ENCODE measurements at places on chromosomes 2 and 18.

DNA sequence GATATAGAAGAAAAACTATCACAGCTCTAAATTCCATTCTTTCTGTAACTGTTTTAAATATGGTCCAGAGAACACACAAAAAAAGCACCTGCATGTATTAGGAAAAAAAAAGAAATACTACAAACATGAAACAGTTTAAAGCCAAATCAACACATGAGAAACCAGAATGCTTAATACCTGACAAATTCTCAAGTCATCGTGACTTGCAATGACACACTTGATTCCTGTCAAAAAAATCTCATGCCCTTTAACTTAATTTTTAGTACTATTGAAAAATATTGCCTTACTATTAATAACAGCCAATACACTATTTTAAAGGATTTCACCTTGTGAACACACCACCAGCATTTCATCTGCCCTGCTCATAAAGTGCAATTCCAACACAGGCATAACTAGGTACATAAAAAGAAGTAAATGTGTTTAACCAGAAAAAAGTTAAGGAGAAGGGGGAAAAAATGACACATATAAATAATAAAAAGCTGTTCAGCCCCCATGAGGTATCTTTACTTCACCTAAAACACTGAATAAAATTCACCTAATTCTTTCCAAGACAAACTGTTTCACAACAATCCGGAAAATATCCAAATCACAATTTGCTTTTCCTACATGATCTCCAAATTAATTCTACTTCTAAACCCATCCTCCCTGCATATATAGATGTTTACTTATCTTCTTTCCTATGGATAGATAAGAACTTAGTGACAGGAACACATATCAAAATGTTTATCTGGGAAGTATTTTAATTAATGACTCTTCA, 10.8 kb downstream of the ROCK2 start:
- no peak for DNase-seq

GRCh38 chr18:56815926-56816325, 164.8 kb downstream of the WDR7 start:
- DNase-seq: no peak

DNA sequence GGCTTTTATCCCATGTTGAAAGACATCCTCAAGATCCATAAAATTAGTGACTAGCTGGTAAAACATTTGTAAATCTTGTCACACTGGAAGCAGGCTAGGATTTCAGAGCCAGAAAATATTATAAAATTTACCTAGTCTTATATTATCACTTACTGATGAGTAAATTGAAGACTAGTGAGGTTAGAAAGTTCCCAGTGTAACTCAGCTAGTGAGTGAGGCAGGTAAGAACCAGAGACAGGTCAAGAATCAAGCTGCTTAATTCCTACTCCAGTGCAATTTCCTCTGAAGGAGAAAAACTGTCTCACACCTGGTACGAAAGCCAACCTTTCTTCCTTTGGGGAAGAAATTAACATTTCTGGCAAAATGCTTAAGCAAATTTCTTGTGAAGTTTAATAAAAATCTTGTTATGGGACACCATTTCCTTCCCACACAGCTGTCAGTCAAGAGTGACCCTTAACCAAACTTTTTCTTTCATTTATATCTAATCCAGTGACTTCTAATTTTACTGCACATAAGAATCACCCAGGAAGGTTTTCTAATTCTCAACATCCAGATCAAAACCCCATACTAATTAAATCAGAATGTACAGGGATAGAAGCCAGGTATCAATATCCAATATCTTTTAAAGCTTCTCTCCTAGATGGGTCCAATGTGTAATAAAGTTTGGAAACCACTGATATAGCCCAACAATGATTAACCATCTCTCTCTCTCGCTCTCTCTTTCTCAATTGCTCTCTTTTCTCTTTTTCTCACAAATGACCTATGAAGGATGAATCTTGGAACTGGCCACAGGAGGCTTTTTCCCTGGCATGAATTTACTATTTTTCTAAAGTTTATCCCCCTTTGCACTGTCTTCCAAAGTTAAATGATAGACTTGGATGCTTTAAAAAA, 264.3 kb upstream of the SLC39A10 start:
- no peak for DNase-seq

- DNase-seq: peak; percentile 30
Measured at GRCh38 chr2:85353876-85354285, 447 bp downstream of the RETSAT start.

- DNase-seq: no peak
Measured at GRCh38 chr2:207674826-207675225, 36.6 kb upstream of the CCNYL1 start.

- no peak for DNase-seq
Measured at GRCh38 chr2:43642363-43642762, 5.3 kb downstream of the PLEKHH2 start.

- no peak for DNase-seq
Measured at GRCh38 chr2:138943470-138943869, 163.3 kb upstream of the NXPH2 start.

- no peak for DNase-seq
Measured at GRCh38 chr2:234046521-234046920, 4.0 kb upstream of the SPP2 start.

DNA sequence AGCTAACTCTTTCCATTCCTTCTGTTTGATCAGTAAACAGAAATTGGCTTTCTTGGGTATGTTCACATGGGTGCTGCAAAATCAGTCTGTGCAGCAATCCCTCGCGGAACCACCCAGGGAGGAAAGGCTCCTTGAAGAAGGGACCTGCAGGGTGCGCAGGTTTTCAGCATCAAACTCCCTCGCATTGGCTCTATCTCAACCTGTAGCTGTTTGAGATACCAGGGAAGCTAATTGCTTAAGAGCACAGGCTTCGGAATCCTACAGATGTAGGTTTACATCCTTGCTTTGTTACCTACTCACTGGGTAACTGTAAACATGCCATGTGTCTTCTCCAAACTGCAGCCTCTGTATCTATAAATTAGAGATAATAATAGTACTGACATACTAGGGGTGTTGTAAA, 43.2 kb downstream of the LAMA3 start:
- DNase-seq: no peak

DNA sequence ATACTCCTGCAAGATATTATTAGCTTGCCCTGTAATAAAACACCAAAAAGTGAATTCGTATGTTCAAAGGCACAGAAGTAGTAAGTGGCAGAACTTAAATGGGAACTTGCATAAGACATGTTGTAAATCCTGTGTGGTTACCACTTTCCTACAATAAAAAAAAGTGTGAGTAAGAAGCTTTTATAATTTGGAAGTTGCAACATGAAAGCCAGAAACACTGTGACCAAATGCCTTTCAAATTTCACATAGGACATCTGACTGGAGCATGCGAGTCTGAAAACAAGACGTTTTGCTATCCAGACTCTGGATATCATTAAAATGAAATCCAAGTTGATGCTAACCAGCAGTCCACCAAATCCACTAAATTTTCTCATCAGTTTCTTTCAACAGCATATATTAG, 886.2 kb upstream of the NRXN1 start:
- no peak for DNase-seq

DNA sequence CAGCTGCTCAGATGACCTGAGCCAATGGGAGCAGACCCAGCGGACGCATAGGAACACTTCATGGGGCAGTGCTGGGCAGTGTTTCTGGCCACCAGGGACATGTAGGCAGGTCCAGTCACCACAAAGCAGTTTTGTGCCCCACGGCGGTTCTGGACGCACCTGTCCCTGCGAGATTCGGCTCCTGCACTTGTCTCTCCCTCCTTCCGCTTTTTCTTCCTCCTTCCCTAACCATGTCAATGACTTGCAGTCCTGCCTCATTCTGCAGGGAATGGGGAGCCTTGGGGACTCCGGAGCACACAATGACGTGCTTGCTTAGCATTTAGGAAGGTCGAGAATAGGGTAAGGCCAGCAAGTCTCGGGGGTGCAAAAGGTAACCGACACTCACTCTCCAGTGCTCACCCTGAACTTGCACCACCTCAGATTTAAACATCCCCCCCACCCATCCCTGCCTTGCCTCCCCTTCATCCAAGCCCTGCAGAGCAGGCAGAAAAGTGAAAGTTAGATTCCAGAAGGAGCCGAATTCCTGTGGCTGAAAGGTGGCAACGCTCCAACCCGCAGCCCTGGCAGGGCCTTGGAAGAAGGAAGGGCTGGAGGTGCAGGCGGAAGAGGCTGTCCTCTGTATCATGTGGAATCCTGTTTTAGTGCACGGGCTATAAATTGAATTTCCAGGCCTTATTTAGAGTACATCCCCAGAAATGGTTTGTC, 40.5 kb upstream of the ATG16L1 start:
- DNase-seq: peak; percentile 98

GRCh38 chr2:47040651-47041050, 114.5 kb downstream of the STPG4 start:
- no peak for DNase-seq

DNA sequence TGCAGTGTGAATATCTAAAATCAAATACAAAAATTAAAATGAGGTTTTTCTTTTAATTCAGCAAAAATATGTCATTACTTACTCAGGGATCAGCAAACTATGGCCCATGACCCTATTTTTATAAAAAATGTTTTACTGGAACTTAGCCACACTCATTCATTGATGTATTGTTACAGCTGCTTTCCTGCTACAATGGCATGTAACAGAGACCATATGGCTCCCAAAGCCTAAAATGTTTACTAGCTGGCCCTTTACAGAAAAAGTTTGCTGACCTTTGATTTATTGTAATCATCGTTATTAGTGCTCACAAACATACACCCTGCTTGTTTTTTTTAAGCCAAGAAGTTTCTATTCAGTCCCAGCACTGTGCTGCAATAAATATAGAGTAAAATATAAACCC, 120.3 kb downstream of the PLA2R1 start:
- no peak for DNase-seq

- DNase-seq: no peak
Measured at GRCh38 chr2:28348921-28349320, 43.7 kb upstream of the FOSL2 start.

GRCh38 chr2:241064008-241064801, 37.9 kb downstream of the MTERF4 start:
- DNase-seq: peak; percentile 17

DNA sequence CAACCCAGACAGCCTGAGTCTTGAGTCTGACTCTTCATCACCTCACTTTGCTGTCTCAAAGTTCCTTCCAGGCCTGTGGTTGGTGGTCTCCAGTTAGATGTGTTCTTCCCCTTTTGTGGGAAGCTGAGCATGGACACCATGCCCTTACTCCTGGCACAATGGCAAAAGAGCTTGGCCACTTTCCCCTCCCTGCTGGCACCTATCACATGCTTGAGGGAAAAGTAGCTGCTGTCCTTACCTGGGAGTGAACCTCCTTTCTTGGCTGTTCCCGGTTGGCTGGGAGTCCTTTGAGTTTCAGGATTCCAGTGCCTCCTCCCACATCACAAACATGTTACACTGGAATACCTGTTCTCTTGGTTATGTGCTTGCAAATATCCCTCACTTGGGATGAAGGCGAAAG, 97.8 kb downstream of the GATA6 start:
- DNase-seq: no peak

- peak; percentile 77 for DNase-seq
Measured at GRCh38 chr18:75638223-75638775, 210.8 kb upstream of the SMIM21 start.

DNA sequence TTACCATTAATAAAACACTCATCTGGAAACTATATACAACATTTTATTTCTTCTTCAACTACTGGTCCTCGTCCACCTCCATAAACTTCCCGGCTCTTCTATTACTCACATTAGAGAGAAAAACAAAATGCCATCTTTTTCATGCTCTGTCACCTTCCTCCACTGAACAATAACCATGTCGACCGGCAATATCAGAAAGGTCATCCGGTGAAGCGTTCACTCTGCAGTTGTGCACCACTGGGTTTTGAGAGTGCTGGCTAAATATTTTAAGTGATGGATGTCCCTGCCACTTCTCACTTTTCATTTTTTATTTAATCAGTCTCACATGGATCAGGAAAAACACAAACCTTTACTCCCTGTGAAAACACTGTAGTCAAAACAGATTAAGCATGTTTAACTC, 48.2 kb downstream of the SPP2 start:
- DNase-seq: no peak

- peak; percentile 85 for DNase-seq
Measured at GRCh38 chr2:42117923-42118753, 51.0 kb upstream of the EML4 start.

GRCh38 chr18:23842305-23842704, 153.1 kb downstream of the LAMA3 start:
- DNase-seq: no peak

DNA sequence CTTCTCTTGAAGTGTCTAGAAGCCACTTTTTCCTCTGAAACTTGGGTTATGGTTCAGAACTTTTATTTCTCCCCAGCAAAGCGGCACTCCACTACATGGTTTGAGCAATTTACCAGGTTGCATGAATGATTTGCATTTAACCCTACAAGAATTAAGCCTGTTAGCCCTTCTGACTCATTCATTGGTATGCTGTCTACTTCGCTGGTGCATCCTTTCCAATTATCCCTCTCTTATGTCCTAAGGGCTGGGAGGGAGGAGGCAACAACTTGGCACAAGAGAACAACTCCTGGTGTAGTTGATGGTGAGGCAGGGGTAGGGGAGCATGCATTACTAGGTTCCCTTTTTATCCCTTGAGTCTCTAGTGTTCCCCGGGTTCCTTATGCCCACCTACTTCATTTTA, 293.4 kb upstream of the MEX3C start:
- DNase-seq: no peak

DNA sequence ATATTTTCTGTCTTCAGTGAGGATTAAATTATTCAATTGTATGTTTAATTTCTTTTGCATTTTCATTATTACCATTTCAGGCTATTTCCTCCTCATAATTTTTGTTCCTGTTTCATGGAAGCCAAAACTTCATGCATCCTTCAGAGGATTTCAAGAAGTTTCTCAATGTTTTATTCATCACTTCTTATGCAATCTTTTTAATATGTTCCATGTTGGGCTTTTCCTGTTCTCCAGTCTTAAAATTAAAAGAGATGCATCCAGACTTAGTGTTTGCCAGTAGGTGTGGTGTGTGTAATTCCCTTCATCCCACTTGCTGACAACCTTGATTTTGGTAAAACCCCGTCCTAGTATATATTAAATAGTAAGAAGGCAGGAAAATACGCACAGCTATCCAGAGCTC, 190.0 kb downstream of the EN1 start:
- no peak for DNase-seq

GRCh38 chr2:204673877-204674276, 128.6 kb downstream of the PARD3B start:
- peak; percentile 57 for DNase-seq

DNA sequence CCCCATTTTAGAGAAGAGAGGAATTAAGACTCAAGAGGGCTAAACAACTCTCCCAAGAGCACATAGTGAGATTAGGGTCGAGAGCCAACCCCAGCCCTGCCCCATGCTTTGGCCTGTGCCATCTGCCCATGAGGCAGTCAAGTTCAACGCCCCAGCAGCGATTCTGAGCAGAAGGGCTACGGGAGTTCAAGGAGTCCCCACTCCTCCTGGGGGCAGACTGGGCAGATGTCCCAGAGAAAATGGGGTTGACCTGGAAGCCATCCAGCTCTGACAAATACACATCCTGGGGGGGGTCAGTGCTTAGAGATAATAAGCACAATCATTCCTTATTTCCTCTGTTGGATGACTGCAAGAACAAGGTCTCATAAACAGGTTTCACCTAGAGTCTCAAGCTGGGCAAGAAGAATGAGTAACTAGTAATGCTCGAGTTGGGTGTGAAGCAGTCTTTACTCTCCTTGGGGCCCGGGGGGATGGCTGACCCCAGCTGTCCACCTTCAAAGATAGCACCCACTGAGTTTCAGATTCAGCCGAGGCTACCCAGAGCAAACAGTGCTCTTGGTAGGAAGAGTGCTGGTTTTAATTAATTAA, 716.4 kb downstream of the RNF144A start:
- DNase-seq: no peak
